Left renal cortex interstitium (tissue), 4 donors: ENCODE measurements at places on chromosomes 16 and 17.

GRCh38 chr16:30736995-30737793 is 11.0 kb upstream of the PHKG2 start:
- no peak for DNase-seq

GRCh38 chr16:77898671-77899211 is 110.4 kb downstream of the VAT1L start:
- no peak for DNase-seq

DNA sequence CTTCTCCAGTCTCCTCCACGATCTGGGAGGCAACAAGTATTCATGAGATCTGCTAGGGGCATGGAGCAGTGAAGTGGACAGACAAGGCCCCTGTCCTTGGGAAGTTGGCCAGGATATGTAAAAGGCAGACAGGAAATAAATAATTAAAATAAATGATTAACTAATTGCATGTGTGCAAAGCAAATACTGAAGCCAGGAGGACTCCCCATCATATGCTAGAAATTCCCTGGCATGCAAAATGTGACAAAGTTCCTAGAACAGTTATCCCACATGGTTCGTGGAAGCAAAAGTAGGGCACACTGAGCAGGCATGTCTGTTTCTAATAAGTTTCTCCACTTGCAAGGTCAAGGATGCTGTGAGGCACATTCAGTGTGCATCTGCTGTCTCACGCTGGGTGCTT is 86.8 kb downstream of the CDYL2 start:
- DNase-seq, result no peak

- DNase-seq, result no peak
Measured at GRCh38 chr17:42181851-42182207, 887 bp upstream of the KCNH4 start.

DNA sequence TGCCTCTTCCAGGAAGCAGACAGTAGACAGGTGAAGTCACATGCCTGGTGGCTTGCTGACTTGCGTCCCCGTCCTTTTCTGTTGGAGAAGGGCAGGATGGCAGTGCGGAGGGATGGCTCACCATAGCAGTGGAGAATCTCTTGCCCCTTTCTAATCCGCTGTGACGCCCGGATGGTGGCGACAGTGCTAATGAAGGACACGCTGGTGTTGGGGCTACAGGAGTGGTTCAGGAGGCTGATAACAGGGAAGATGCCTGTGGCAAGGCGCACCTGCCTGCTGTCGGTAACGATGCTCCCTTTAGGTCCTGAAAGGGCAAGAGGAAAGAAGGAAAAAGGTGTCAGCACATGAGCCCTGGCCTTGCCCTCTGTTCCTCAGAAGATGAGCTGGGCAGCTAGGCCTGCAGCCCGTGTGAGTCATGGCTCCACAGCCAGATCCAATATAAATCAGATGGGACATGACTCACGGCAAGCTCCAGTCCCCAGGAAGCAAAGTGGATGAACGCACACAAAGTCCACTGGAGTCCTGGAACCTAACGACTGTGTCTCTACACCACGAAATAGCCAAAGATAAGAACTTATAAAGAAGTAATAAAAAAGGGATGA is 25.5 kb downstream of the SERPINF1 start:
- DNase-seq, result no peak

- no peak for DNase-seq
Measured at GRCh38 chr16:30368792-30369090, 1.6 kb downstream of the TBC1D10B start.

GRCh38 chr16:86653285-86654006 is 75.1 kb downstream of the FOXL1 start:
- DNase-seq, result no peak
